ENCODE measurements at places on chromosomes 11 and 22.

GRCh38 chr11:128022007-128022368 is 565.4 kb downstream of the ETS1 start:
- H3K4me3 ChIP-seq, result no peak overlapping the region
- H3K4me1 ChIP-seq, result no peaks in the 10 kb centered on the region
- no peak overlapping the region for H3K27ac ChIP-seq

GRCh38 chr11:128686745-128687177 is 7.1 kb upstream of the FLI1 start:
- no peak for DNase-seq
- peaks cover 12% of the 10 kb centered on the region for H3K4me1 ChIP-seq
- no peaks in the 10 kb centered on the region for H3K27me3 ChIP-seq
- no peaks in the 10 kb centered on the region for H3K36me3 ChIP-seq
- no peak overlapping the region for H3K4me3 ChIP-seq

GRCh38 chr11:47071791-47072261 is 104.9 kb downstream of the ARFGAP2 start:
- no peak overlapping the region for H3K4me3 ChIP-seq
- H3K27me3 ChIP-seq, result no peaks in the 10 kb centered on the region
- no peak overlapping the region for H3K27ac ChIP-seq
- no peaks in the 10 kb centered on the region for H3K4me1 ChIP-seq
- no peaks in the 10 kb centered on the region for H3K36me3 ChIP-seq

GRCh38 chr11:60251485-60252212 is 8.7 kb upstream of the MS4A4E start:
- no peaks in the 10 kb centered on the region for H3K36me3 ChIP-seq
- no peak for DNase-seq
- no peaks in the 10 kb centered on the region for H3K4me1 ChIP-seq

DNA sequence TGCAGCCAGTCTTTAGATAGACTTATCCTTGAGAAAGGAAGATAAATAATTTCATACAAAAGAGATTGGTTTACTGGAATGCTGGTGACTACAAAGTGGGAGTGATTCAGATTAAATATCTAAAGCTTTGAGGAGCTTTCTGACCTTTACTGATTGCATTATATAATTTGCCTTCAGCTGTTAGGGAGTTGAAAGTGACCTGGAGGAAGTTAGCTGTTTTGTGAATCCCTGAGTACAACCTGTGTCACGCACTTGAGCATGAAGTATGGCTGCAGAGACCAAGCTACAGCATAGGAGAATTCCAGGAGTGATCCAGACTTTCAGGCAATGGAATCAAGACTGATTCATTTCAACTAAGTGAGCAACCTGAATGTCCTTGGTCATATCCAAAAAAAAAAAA is 1848.3 kb upstream of the RAG2 start:
- no peak overlapping the region for H3K4me3 ChIP-seq
- no peak for DNase-seq
- no peak overlapping the region for H3K27ac ChIP-seq
- H3K27me3 ChIP-seq, result no peaks in the 10 kb centered on the region
- no peaks in the 10 kb centered on the region for H3K4me1 ChIP-seq

DNA sequence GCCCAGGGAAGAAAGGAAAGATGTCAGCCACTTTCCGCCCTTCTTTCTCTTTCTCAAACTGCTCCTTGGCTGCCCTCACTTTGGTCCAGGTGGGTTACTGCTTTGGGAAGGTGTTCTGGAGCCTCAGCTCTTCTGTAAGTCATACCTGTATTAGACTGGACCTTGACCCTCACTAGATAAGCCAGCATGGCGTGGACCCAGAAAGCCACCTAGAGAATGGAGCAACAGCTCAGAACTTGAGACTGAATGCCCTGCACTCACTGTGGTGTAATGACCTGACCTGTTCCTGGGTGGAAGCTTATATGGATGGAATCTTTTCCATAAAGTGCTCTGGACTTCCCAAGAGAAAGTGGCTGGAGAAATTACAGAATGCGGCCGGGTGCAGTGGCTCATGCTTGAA is 15.6 kb downstream of the ACP2 start:
- H3K4me3 ChIP-seq, result no peak overlapping the region
- DNase-seq, result no peak
- no peak overlapping the region for H3K27ac ChIP-seq
- H3K36me3 ChIP-seq, result peaks cover 62% of the 10 kb centered on the region
- no peaks in the 10 kb centered on the region for H3K27me3 ChIP-seq

- no peaks in the 10 kb centered on the region for H3K4me1 ChIP-seq
- no peaks in the 10 kb centered on the region for H3K36me3 ChIP-seq
- H3K27ac ChIP-seq, result no peak overlapping the region
These were observed 54.7 kb downstream of the FBXO7 start for GRCh38 chr22:32528984-32529982.

- peak overlapping the region; percentile 28 for H3K4me3 ChIP-seq
- H3K36me3 ChIP-seq, result no peaks in the 10 kb centered on the region
- peaks cover 35% of the 10 kb centered on the region for H3K4me1 ChIP-seq
- DNase-seq, result peak; percentile 46
- H3K27me3 ChIP-seq, result no peaks in the 10 kb centered on the region
These were observed 380 bp downstream of the C11orf96 start for GRCh38 chr11:43942662-43943371.

DNA sequence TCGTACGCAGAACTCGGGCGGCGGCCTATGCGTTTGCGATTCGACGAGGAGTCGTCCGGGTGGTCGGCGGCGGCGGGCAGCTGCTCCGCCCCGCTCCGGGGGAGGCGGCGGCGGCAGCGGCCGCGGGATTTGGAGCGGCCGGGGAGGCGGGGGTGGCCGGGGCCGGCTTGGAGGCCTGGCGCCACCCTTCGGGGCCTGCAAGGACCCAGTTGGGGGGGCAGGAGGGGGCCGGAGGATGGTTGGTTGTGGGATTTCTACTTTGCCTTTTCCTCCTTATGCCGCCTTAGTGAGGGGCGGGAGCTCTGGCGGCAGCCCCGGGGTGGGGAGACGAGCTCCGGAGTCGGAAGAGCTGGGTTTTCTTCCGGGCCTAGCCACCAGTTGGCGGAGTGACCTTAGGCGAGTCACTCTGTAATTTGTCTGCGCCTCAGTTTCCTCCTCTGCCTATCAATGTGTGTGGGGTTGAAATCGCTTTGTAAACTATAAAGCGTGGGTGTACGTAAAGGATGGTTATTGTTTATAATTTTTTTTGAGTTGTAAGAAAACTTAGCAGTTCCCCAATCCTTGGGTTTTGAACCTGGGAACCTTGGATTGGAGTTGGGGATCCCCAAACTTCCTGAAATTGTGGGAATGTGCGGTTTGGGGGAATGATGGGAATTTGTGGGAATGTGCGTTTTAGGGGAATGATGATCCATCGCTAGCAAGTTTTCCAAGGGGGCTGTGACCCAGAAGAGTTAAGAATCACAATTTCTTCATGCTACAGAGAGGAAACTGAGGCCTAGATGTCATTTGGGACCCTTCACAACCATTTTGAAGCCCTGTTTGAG is 679 bp downstream of the TUG1 start:
- peak overlapping the region; percentile 61 for H3K4me3 ChIP-seq
- peaks cover 59% of the 10 kb centered on the region for H3K4me1 ChIP-seq

- H3K4me1 ChIP-seq, result peaks cover 96% of the 10 kb centered on the region
- peak; percentile 74 for DNase-seq
- no peaks in the 10 kb centered on the region for H3K27me3 ChIP-seq
- peak overlapping the region; percentile 91 for H3K27ac ChIP-seq
- H3K4me3 ChIP-seq, result peak overlapping the region; percentile 37
These were observed 25.2 kb downstream of the GRAP2 start for GRCh38 chr22:39925909-39926679.

GRCh38 chr11:117488996-117489952 is 161.6 kb downstream of the CEP164 start:
- no peaks in the 10 kb centered on the region for H3K4me1 ChIP-seq
- no peak overlapping the region for H3K4me3 ChIP-seq
- H3K36me3 ChIP-seq, result no peaks in the 10 kb centered on the region

DNA sequence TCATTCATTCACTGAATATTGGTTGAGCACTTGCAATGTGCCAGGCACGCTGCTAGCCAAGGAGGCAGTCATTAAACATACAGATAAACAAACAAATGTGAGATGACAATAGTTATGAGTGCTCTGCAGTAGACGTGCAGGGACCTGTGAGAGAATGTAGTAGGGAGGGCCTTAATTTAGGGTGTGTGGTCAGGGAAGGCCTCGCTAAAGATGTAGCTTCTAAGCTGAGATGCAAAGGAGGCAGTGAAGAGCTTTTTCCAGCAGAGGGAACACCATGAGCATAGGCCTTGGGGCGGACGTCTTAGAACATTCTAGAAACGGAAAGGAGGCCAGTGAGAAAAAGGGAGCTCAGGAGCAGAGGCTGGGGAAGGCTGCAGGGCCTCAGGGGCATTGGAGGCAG is 789 bp upstream of the NCF4 start:
- no peaks in the 10 kb centered on the region for H3K27me3 ChIP-seq
- H3K27ac ChIP-seq, result no peak overlapping the region
- DNase-seq, result no peak
- no peaks in the 10 kb centered on the region for H3K36me3 ChIP-seq
- no peak overlapping the region for H3K4me3 ChIP-seq

DNA sequence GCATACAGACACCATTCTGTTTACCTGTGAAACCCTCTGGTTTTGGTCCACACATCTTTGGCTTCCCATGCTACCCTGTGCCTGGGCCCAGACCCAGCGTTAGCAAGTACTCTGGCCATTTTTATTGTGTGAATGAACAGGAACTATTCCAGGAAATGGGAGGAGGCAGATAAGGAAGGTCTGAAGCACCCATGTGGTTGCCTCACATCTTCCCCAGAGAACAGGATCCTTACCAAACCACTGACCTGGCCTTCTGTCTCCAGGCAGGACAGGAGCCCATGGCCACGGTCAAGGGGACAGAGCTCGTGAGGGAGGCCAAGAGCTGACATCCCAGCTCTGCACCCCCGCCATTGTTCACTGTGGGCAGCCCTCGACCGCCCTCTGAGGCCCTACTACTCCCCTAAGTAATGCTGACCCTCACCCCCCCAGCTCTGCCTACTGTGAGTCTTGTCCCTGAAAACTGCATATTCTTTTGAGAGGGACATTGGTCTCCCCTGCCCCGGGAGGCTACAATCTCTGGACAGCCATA is 97.7 kb upstream of the TP53I11 start:
- no peaks in the 10 kb centered on the region for H3K27me3 ChIP-seq
- H3K4me1 ChIP-seq, result no peaks in the 10 kb centered on the region
- no peak for DNase-seq
- H3K4me3 ChIP-seq, result no peak overlapping the region

DNA sequence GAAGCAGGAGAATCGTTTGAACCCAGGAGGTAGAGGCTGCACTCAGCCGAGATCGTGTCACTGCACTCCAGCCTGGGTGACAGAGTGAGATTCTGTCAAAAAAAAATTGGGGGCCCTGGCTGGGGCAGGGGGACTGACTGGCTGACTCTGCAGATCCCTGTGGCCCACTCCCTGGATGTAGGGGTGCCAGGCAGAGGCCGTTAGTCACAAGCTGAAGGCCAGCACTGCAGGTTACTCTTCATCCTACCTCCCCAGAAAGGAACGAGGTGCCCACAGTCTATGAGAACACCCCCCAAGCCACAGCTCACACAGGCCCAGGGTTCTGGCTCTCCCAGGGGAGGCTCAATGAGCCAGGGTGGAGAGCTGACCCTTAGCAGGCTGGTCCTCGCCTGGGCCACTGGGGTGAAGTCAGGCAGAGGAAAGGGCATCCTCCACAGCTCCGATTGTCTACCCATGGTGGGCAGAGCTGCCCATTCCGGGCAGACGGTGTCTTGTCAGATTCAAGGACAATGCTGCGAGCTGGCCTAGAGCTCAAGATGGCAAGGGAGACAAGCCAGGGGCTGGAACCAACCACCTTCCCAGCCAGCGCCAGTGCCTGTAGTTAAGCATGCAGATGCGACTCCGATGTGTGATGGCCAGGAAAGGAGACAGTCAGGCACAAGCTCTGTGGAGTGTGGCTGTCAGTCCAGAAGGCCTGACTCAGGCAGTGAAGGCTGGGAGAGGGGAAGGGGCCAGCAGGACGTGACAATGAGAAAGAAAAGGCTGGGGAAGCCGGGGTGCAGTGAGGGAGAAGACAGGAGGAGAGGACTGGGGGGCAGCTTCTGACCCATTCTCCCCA is 12.4 kb downstream of the C11orf24 start:
- H3K27me3 ChIP-seq, result no peaks in the 10 kb centered on the region
- peaks cover 29% of the 10 kb centered on the region for H3K36me3 ChIP-seq
- DNase-seq, result no peak
- H3K27ac ChIP-seq, result no peak overlapping the region

- H3K36me3 ChIP-seq, result no peaks in the 10 kb centered on the region
- H3K27me3 ChIP-seq, result peaks cover 6% of the 10 kb centered on the region
- DNase-seq, result no peak
- H3K4me3 ChIP-seq, result no peak overlapping the region
- no peaks in the 10 kb centered on the region for H3K4me1 ChIP-seq
- no peak overlapping the region for H3K27ac ChIP-seq
These were observed 168.2 kb upstream of the CADM1 start for GRCh38 chr11:115672412-115672811.

DNA sequence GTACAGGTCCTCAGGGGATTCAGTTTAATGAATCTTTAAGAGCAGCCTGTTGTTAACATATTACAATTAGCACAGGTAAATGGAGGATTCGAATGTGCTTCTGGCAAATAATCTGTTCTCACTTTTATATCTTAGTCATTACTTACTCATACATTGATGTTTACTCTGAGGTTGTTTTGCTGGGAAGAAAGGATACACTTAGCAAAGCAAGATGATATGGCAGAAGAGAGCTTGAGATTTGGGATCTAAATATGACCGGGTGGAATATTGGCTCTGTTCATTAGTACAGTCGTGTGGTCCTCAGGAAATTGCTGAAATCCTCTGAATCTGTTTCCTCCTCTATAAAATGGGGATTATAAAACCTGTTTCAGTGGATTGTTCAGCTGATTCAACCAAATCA is 59.7 kb downstream of the SPON1 start:
- H3K4me3 ChIP-seq, result no peak overlapping the region
- no peak overlapping the region for H3K27ac ChIP-seq
- no peak for DNase-seq
- no peaks in the 10 kb centered on the region for H3K36me3 ChIP-seq
- no peaks in the 10 kb centered on the region for H3K4me1 ChIP-seq
- H3K27me3 ChIP-seq, result peaks cover 34% of the 10 kb centered on the region

GRCh38 chr11:131463649-131464425 is 93.4 kb downstream of the NTM start:
- no peak overlapping the region for H3K27ac ChIP-seq
- H3K27me3 ChIP-seq, result peaks cover 14% of the 10 kb centered on the region
- no peaks in the 10 kb centered on the region for H3K36me3 ChIP-seq
- H3K4me1 ChIP-seq, result no peaks in the 10 kb centered on the region
- DNase-seq, result no peak

GRCh38 chr11:105696000-105696399 is 86.1 kb downstream of the GRIA4 start:
- H3K4me3 ChIP-seq, result no peak overlapping the region
- H3K27me3 ChIP-seq, result no peaks in the 10 kb centered on the region
- no peaks in the 10 kb centered on the region for H3K36me3 ChIP-seq
- H3K4me1 ChIP-seq, result no peaks in the 10 kb centered on the region
- no peak for DNase-seq

Data from DND-41 (cell line).